ENCODE measurements at places on chromosomes 16 and 17.

DNA sequence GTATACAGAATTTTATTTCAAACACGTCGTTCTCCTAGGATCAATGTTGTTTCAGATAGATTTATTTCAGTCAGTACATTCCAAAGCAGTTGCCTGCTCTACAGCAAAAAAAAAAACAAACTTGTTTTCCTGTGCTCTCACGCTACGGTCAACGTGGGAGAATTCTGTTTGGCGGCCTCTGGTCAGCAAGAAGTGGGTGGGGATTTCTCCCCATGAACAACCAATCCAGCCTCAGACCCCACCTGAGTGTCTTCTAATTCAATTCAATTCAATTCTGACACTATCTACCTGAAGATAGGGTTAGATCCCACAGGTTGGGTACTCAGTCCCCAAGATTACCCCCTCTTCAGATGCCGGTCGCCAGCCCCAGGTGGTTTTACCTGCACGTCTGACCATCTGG lies 22.1 kb downstream of the C17orf58 start:
- DNase-seq = no peak

DNA sequence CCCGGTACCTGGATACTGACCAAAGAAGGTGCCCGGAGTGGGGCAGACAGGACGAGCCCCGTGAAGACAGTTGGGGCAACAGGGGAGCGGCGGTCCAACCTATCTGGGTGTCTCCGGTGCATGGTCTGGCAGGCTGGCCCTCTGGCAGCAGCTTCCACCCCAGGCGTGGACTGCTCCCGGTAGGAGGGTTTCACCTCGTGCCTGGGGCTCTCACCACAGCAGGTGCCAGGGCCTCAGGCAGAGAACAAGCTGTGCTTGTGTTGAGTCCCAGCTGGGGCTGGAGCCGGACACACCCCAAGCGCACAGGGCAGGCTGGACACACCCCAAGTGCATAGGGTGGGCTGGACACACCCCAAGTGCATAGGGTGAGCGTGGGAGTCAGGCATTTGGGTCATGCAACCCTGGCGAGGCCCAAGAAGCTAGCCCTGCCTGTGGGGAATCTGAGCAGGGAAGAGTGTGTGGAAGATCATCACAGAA lies 1.5 kb upstream of the FBXL16 start:
- no peak for DNase-seq

GRCh38 chr17:7228920-7229319 lies 5.4 kb downstream of the DVL2 start:
- DNase-seq = no peak

DNA sequence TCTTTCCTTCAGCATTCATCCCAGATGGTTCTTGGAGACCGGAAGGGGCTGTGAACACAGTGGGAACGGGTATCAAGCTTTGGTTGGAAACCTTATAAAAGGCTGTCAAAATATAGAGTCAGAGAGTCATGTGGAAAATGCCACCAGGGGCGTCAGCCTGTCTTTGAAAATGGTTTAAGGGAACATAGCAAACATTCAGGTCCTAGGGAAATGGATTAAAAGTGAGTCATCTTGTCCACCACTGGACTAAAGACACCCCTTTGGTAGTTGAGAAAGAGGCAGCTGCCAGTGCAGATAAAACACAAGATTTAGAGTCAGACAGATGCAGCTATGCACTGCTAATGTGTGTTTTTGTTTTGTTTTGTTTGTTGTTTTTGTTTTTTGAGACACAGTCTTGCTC lies 47.8 kb upstream of the BCO1 start:
- no peak for DNase-seq

- no peak for DNase-seq
Observed at GRCh38 chr16:28903344-28904042, 21.5 kb downstream of the RABEP2 start.

DNA sequence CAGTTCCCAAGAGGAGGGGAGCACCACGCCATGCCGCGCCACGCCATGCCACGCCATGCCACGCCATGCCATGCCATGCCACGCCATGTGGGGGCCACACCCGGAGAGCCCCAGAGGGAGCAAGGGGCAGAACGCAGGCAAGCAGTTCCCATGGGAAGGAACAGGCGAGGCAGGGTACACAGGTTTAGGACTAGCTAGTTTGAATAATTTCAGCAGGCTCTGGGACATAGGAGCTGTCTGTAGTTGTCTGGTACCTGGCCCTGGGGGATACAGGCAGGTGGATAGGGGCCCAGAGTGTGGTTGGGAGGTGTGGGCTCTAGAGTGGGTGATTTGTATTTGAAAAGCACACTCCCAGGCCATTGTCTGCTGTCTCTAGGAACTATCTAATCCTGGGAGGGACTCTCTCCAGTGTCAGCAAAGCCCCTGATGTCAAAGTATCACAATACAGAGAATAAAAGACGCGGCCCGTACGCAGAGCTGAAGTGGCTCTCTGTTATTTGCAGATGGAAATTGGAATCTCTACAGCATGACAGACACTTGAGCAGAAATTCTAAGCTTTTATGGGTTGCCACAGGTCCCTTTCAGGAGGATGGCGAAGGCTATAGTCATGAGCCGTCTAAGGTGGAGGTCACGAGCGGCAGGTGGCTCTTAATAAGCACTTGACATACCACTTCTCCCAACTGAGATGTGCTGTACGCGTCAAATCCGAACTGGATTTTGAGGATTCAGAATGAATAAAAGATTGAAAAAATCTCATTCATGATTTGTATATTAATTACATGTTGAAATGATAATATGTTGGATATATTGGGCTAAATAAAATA lies 220.8 kb upstream of the TNRC6C start:
- DNase-seq = no peak

- no peak for DNase-seq
Observed at GRCh38 chr16:85036236-85037049, 8.8 kb downstream of the KIAA0513 start.

- no peak for DNase-seq
Observed at GRCh38 chr17:66959641-66960375, 4.7 kb upstream of the CACNG4 start.

DNA sequence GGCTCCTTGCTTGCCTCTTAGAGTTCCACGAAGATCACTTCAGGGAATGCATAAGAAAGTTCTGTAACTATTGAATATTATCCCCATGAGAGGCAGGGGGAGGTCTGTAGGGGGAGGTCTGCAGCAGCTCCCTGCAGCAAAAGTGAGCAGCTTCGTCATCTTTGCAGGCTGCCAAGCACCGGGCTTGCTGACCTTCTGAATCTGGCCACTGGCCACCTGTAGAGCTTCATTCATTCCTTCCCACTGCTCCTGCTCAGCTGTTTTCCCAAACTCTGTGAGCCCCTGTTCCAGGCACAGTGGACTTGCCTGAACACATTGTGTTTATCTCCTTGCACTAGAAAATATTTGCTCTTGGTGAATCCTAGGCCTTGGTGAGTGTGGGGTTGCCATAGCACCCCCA lies 443.3 kb downstream of the HAPSTR1 start:
- DNase-seq = no peak

DNA sequence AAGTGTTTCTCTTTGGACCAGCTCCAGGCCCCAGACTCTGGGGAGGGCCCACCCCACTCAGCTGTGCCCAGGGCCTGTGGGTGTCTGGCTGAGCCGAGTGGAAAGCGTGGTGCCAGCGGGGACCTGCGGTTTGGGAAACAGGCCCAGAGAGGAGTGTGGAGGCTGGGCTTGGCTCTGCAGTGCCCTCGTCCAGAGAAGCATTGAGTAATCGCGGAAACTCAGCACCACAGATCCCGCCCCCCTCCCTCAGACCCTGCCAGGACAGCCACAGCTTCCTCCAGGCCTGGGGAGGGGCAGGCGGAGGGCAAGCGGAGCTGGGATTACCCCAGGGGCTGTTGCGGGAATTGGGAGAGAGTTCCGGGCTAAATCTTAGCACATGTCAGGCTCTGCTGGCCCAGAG lies 14.6 kb upstream of the PITPNA start:
- DNase-seq = peak; percentile 72

DNA sequence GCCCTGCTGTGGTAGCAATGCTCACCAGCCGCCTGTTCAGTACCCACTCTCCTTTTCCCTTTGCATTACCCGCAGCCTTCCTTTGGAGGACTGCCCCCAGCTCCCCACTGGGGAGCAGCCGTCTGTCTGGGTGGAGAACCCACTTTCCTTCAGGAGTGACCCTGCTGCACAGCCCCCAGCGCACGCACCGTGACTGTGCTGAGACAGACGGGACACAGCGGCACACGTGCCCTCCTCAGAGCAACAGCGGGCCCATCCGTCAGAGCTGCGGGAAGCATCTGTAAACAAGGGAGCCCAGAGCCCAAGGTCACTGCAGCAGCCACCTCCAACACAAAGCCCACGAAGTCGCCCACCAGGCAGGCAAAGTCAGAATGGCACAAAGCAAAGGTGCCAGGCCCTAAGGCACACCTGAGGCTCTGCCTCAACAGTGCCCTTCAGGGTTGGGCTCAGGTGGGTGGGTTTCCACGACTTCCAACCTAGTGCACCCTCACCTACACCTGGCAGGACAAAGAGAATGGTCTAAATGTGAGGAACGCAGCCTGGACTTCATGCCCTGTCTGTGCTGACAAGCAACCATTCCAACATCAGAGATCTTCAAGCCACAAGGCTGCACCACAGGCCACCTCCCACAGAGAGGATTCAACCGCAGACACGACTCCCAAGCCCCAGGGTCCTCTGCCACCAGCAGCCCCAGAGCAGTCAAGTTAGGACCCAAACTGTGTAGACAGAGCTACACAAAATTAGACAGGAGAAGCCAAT lies 9.9 kb downstream of the AXIN1 start:
- DNase-seq = no peak
